ENCODE measurements at places on chromosomes 1 and 21.
A peak's percentile ranks its signal among the peaks of the same experiment; 100 is the strongest.

DNA sequence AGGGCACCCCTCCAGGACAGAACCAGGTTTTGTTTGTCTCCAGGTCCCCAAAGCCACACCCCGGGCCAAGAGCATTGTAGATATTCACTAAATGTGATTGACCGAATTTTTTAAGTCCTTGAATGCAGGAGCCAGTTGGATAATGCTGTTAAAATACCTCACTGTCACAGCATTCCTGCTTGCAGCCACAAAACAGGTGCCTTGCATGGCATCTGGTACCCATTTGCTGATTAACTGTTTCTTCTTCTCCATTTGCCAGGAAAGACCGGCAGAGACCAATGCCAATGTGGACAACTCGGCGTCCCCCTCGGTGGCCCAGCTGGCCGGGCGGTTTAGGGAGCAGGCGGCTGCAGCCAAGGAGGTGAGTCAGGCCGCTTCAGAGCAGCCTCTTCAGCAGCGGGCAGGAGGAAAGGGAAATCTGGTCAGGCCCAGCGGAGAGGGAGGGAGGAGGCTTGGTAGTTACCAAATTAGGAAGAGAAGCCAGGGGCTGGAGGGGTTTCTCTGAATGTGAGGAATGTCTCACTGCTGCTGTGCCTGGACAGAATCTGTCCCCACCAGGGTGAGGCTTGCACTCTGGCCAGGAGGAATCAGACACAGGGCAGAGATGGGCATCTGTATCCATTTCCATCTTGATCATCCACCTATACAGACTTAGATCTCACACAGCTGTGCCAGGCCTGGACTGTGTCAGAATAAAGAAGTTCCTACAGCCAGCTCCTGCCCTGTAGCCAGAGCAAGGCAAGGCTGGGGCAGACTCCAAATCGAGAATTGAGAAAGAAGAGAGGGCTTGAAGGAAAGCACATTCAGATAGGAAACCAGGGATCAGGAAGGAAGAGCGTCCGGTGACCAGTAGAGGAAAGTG lies 37.9 kb upstream of the MPZL1 start:
- DNase-seq: no peak

DNA sequence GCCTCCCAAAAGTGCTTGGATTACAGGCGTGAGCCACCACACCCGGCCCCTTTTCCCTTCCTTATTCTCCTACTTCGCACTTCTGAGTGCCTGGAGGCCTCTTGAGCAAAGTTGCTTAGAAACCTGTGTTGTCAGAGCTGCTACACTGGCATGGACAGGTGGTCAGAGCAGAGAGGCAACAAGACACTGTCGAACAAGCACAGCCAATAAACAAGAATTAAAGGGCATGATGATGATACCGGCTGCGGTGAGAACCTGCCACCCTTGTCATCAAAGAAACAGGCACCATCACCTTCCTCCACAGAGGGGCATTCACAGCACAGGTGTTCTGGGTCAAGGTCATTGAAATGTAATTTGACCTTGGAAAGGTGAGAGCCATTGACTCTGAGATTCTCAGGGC lies 23.3 kb downstream of the STUM start:
- DNase-seq: no peak

GRCh38 chr1:8943498-8944405 lies 1.9 kb upstream of the CA6 start:
- DNase-seq: no peak

DNA sequence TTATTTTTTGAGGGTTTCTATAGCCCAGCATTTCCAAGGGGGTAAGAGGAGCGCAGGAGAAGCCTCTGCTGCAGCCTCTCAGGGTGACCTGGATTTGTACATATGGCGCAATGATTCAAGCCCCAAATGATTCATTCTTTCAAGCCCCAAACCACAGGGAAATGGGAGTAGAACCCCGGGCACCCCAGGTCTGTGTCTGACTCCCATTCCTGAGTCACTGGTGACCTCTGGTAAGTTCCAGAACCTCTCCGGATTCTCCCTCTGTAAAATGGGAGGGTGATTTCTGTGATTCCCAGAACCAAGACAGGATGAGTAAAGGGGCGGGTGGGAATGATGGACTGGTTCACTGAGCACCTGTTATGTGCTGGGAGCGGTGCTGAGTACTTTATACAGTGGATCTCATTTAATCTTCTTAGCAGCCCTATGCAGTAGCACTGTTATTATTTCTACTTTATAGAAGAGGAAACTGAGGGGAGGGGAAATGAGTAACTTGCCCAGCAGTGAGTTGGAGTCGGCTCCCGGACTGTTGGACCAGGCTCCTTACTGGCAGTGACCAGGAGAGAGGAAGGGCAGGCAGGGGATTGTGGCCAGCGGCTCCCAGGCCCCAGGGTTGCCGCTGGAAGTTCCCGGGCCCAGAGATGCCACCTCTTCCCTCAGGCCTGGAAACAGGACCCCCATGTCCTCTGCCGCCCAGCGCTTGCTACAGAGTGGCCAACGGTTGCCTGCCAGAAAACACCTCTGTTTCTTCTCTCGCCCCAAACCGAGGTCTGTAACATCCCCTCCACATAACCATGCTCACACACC lies 20.3 kb upstream of the SLC26A9 start:
- DNase-seq: no peak

GRCh38 chr1:22131875-22132486 lies 10.9 kb downstream of the WNT4 start:
- DNase-seq: no peak

DNA sequence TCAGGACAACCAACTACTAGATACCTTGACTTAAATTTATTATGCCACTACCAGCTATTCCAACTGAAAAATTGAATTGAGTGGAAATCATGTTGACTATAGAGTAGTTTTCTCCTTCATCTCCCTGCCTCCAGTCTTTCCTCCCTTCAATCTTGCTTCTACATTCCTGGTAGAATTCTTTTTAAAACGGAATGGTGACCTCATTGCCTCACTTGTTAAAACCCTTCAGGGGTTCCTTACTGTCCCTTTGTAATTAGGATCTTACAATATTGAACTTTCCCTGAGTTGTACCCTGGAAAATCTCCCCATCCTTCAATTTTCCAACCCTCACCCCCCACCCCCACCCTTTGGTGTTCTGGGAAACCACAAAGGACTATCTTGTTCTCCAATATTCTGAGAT lies 82.8 kb upstream of the ZNF326 start:
- DNase-seq: no peak

DNA sequence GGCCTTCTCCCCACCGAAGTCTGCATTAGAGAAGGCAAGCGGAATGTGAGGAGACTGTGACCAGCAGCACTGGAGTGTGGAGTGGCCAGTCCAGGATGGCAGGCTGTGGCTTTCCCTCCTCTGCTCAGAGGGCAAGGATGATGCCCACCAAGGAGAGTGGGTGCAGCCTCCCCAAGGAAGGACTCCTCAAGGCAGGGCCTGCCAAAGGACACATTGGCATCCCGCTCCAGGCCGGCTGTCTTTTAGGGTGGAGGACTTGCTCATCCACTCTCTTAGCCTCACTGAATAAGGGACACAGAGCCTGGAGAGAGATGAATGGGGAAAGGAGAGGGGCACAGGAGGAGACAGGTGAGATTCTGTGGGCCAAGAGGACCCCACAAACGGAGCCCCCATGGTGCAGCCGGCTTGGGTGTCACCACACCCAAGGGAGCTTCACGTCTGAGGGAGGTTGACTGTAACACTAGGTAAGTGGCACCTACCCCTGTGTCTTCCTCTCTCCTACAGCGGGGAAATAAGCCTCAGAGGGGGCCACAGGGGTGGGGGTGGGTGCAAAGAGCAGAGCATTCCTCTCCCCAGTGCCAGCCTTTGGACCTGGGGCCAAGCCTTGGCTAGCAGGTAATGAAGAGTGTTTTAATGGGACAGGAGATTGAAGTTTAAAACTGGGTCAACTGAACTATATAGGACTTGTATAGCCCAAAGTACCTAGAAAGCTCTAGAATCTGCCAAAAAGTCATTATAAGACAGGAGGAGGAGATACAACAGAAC lies 4.2 kb upstream of the NES start:
- DNase-seq: no peak

- DNase-seq: peak; percentile 98
Observed at GRCh38 chr1:65419681-65420589, 533 bp upstream of the LEPR start.

DNA sequence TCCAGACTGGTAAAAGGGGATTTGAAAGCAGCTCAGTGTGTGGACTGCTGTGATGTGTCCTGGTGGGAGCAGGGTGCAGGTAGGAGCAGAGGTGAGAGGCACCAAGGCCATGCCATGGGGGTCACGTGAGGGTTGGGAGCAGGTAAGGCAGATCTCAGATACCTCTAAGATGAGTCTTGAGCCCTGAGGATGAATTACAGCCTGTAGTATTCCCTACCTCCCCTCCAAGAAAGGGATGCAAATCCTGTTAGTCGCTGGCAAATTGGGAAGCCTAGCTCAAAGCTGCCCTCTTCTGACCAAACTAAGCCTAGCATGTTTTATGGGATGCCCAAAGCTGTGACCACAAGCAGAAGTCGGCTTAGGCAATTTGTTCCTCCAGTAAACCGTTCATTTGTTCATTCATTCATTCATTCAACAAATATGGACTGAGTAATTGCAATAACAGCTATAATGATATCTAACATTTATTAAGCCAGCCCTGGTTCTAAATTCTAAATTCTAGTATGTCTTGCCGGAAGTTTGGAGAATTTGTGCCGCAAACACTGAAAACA lies 3.9 kb upstream of the NUAK2 start:
- DNase-seq: peak; percentile 76

DNA sequence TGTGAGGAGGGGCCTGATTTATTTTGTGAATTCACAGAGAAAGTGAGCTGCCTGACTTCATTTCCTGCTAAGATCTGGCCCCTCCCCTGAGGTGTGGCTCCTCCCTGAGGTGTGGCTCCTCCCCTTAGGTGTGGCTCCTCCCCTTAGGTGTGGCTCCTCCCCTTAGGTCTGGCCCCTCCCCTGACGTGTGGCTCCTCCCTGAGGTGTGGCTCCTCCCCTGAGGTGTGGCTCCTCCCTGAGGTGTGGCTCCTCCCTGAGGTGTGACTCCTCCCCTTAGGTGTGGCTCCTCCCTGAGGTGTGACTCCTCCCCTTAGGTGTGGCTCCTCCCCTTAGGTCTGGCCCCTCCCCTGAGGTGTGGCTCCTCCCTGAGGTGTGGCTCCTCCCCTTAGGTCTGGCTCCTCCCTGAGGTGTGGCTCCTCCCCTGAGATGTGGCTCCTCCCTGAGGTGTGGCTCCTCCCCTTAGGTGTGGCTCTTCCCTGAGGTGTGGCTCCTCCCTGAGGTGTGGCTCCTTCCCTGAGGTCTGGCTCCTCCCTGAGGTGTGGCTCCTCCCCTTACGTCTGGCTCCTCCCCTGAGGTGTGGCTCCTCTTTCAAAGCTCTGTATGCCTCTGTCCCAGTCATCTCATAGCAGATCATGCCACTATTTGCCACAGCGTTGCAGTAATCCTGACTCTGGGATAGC lies 26.9 kb upstream of the LRRC3 start:
- DNase-seq: no peak

GRCh38 chr1:193270996-193271395 lies 84.6 kb upstream of the B3GALT2 start:
- no peak for DNase-seq

DNA sequence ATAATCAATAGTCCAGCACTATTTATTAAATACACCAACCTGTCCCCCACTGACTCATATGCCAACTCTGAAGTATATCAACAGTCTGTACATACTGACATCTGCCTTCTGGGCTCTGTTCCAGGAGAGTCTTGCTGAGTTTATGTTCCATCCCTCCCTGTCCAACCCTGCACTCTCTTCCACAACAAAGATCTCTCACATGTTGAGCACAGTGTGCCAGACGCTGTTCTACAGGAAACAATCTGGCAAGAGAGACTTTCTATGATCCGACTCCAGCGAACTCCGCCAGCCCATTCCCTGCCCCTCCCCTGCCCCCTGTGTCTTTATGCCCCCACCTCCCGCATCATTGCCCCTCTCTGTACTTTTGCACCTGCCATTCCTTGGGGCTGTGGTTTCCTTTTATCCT lies 3.4 kb downstream of the LACTBL1 start:
- DNase-seq: no peak
